ENCODE measurements at places on chromosomes 3 and 15.

- no peak overlapping the region for H3K4me3 ChIP-seq
- no peaks in the 10 kb centered on the region for H3K27me3 ChIP-seq
- H3K27ac ChIP-seq: no peak overlapping the region
- H3K4me1 ChIP-seq: no peaks in the 10 kb centered on the region
- no peak for DNase-seq
- H3K36me3 ChIP-seq: no peaks in the 10 kb centered on the region
These were observed 83.8 kb downstream of the GADL1 start for GRCh38 chr3:30810625-30811024.

DNA sequence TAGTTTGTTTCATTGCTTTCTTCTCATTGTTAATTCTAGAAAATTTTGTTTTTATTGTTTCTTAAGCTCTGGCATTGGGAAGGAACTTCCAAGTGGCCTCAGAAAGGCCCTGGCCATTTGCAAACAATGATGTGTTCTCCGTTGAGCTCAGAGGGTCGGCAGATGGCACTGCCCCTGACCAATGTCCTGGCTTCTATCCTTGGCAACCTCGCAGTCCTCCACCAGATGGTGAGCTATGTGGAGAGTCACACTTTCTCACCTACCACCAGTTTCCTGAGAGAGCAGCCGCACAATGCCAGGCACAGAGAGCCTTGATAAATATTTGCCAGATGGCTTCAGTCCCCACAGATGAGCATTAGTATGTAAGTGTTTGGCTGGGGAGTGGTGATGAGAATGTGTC is 343.7 kb downstream of the EPHB1 start:
- no peak for DNase-seq
- no peak overlapping the region for H3K27ac ChIP-seq
- no peak overlapping the region for H3K4me3 ChIP-seq

DNA sequence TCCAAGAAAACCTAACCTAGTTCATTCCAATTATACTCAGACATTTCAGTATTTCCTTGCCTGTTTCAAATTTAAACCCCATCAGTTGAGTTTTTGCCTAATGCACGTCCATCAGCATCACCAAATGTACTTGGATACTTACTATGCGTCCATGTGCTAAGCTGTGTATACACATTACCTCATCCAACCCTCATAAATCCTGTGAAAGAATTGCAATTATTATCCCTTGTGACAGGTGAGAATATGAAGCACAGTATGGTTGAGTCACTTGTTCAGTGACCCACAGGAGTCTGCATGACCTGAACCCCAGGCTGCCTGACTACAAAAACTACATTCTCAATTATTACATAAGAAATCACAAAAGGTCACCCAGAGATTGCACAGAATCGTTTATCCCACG is 2.5 kb downstream of the OR5K2 start:
- H3K4me1 ChIP-seq: no peaks in the 10 kb centered on the region
- H3K36me3 ChIP-seq: no peaks in the 10 kb centered on the region
- 0 out of 2 replicates have a peak, but pooled peaks cover 5% of the 10 kb centered on the region for H3K27me3 ChIP-seq
- no peak overlapping the region for H3K4me3 ChIP-seq
- DNase-seq: no peak

DNA sequence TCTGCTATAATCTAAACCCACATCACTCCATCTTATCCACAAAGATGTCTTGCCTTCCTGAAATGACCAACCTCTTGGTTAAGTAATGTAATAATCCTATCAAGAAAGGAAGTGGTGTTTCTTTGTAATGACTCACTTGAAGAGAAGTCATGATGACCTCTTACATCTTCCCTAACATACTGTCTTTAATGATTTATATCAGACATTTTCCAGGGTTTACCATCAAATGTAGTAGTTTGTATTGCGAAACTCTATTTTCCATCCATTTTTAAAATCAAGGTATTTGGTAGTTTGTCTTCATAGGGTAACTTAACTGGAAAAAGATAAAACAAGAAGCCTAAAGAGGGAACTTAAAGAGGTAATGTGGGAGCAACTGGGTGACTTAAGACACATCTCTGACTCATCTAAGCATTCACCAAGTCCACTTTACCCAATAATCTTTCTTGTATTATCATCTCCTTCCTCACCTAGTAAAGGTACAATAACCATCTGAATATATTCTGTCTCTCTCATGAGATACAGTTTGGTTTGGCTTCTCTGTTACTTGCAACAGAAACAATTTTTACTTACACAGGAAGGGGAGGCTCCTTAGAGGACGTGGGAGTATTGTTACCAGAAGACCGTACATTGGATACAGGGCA is 5.7 kb upstream of the MAPK6 start:
- no peaks in the 10 kb centered on the region for H3K27me3 ChIP-seq
- no peak overlapping the region for H3K4me3 ChIP-seq

- H3K27me3 ChIP-seq: no peaks in the 10 kb centered on the region
- H3K27ac ChIP-seq: no peak overlapping the region
- no peak overlapping the region for H3K4me3 ChIP-seq
- peaks cover 21% of the 10 kb centered on the region for H3K4me1 ChIP-seq
- no peak for DNase-seq
These were observed 45.9 kb downstream of the ATP2C1 start for GRCh38 chr3:130939753-130940152.

Data from GM23248 (cell line).